ENCODE measurements at places on chromosomes 11 and 22.

- no peak for DNase-seq
These were observed 168.2 kb upstream of the PDGFD start for GRCh38 chr11:104332110-104332509.

GRCh38 chr11:84496122-84496521 is 1131.0 kb downstream of the DLG2 start:
- DNase-seq, result no peak

DNA sequence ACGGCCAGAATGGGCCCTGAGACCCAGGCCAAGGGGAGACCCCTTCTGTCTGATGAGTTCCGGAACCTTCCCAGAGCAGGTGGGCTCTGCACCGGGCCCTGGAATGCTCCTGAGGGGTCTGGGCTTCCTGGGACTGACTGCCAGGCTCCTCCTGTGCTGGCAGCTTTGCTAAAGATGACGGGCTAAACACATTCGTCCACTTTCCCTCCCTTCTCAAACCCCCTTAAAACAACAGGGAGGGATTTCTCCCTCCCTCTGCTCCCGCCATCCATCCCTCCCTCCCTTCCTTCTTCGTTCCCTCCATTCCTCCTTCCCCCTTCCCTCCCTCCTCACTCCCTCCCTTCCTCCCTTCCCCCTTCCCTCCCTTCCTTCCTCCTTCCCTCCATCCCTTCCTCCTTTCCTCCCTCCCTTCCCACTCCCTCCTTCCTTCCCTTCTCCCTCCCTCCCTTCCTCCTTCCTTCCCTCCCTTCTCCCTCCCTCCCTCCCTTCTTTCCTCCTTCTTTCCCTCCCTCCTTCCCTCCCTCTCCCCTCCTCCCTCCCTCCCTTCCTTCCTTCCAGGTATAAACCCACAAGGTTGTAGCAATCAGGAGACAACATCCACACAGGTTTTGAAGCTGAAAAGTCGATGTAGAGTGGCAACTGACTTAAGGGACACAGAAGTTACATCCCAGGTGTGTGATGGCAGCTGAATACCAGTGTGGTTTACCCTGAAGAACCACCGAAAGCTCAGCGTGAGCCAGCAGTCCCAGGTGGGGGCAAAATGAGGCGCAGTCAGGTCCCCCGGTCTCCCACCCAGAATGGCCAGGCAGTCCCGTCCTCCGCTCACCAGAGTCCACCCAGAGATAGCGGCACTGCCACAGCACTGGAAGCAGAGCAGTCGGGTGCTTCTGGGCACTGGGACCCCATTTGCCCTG is 18.8 kb upstream of the MGAT3 start:
- DNase-seq, result no peak

- DNase-seq, result no peak
These were observed 46.5 kb upstream of the GDPD4 start for GRCh38 chr11:77347948-77348347.

Data from cardiac septum (tissue), 1 donor.